ENCODE measurements at places on chromosomes 4 and X.

DNA sequence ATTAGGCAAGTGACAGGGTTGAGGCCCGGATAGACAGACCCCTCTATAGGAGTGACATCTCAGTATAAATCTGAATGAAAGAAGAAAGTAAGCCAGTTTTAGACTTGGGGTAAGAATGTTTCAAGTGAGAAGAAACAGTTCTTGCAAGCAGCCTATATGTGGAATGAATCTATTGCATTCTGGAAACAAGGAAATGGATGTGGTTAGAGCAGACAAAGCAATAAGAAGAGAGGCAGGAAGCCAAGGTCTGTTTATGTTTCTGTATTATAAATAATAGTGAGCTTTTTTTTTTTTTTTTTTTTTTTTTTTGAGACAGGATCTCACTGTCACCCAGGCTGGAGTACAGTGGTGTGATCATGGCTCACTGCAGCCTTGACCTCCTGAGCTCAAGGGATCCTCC lies 255.8 kb downstream of the UNC5C start:
- ATAC-seq = peak; percentile 40

- peak; percentile 79 for ATAC-seq
Observed at GRCh38 chrX:55907968-55908607, 190.5 kb downstream of the RRAGB start.

DNA sequence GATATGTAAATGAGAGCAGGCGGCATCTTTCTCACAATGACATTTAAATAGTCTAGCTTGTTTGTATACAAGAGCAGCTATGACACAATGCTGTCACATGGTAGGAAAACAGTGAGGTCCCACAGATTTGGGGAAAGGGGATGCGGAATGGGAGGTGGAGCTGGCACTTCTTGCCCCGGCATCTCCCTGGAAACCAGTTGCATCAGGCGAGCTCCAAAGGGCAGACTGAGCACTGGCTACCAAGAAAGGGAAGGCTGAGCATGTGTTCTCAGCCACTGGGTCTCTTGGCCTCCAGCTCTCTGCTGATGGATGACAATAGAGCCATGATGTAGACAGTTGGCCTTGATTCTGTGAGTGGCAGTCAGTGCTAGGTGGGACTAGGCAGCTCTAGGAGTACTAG lies 109.0 kb downstream of the UCHL1 start:
- no peak for ATAC-seq

GRCh38 chrX:121389976-121390714 lies 342.7 kb downstream of the GLUD2 start:
- ATAC-seq = no peak

GRCh38 chr4:7435471-7436061 lies 836 bp upstream of the PSAPL1 start:
- no peak for ATAC-seq

DNA sequence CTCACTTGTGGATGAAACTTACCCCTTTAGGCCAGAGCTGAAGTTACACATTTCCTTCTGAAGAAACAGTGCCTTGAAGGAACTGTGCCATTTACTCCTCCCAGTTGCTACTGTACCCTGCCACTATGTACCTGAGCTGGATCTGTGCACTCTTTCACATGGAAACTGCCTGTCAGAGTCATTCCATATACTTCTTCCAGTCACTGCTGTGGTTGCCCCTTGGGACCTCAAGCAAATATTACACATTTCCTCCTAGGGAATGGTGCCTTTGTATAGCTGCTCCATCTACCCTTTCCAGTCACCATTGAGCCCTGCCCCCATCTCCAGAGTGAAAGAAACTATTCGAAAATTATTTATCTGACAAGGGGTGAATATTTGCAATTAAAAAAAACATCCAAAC lies 1328.3 kb downstream of the TECRL start:
- no peak for ATAC-seq

DNA sequence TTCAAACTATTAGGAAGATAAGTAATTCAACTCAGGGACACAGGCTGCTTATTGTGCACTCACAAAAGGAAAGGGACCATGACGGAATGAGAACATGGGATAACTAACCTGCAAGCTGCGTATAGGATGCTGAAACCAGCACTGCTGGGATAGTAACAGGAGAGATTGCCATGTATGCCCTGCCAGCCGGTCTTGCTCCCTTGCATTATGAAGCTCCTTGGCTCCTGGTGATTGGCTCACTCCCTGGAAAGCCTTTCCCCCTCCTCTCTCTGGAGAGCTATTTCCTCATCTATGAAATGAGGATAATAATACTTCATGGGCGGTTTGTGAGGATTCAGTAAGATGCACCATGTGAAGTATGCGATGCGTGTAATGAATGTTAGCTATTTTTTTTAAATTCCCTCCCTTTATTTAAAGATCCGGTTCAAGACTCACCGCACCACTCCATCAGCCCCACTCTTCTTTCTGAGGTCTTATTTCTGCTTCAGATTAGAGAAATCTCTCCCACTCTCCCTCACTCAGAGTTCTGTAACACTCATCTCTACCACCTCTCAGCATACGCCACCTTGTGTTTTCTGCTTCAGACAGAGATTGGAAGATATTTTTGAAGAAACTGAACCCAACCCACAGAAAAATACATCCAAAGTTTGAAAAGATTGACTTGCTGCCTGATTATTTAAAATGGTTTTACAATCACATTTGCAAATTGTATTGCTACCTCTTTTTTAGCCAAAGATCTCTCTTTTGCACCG lies 18.4 kb downstream of the MSMO1 start:
- ATAC-seq = no peak

- ATAC-seq = no peak
Observed at GRCh38 chr4:11495818-11496217, 67.1 kb upstream of the HS3ST1 start.

DNA sequence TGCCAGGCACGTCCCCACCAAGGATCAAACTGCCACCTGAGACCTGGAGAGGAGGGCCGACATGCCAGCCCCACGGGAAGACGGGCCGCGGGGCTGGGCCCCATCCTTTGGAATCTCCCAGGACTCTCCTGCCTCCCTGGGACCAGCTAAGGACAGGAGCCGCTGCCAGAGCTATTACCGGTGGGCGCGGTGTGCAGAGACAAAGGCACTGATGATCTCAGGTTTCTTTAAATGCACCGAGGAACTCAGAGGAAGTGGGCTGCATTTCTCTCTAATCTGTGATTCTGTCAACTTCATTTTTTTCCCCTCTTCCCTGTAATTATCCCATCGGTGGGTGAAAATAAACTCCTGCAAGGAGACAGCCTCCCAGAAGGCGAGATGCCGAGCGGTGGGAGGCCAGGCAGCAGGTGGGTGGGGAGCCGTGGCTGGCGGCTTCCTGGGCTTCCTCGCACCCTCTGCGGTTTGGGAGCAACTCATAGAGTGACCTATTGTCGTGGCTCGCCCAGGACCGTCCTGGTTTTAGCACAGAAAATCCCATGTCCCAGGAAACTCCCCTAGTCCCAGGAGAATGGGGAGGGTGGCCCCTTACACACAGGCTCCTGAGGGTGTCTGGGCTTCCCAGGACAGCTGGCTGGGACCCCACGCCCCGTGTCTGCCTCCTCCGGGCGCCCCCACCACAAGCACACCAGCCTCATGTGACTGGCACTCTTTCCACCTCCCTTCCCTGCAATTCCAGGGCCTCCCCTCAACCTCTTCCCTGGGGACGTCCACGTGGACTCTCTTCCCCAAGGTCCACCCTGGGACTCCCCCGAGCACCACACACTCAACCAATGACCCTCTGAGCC lies 62.3 kb upstream of the ADRA2C start:
- no peak for ATAC-seq

- ATAC-seq = no peak
Observed at GRCh38 chr4:120801137-120801758, 121.3 kb downstream of the PRDM5 start.

GRCh38 chrX:111917591-111917990 lies 41.6 kb downstream of the TRPC5OS start:
- ATAC-seq = no peak

DNA sequence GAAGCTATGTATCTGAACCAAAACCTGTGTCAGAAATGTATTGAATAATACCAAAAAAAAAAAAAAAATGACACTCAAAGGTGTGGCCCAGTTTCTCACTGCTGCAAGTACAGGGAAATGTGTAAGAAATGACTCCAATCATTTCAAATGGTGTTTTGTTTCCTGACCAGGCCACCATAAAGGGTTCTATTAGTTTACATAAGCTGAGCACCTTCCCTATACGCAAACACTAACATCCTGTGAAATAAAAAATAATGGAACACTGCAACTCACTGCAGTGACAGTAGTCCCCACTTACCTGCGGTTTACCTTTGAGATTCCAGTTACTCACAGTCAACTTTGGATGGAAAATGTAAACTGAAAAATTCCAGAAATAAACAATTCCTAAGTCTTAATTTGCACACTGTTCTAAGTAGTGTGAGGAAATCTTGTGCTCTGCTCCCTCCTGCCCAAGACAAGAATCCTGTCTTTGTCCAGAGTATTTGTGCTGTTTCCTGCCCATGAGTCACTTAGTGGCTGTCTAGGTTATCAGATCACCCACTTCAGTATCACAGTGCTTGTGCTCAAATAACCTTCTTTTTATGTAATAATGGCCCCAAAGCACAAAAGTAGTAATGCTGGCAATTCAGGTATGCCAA lies 265.3 kb downstream of the RCHY1 start:
- no peak for ATAC-seq

DNA sequence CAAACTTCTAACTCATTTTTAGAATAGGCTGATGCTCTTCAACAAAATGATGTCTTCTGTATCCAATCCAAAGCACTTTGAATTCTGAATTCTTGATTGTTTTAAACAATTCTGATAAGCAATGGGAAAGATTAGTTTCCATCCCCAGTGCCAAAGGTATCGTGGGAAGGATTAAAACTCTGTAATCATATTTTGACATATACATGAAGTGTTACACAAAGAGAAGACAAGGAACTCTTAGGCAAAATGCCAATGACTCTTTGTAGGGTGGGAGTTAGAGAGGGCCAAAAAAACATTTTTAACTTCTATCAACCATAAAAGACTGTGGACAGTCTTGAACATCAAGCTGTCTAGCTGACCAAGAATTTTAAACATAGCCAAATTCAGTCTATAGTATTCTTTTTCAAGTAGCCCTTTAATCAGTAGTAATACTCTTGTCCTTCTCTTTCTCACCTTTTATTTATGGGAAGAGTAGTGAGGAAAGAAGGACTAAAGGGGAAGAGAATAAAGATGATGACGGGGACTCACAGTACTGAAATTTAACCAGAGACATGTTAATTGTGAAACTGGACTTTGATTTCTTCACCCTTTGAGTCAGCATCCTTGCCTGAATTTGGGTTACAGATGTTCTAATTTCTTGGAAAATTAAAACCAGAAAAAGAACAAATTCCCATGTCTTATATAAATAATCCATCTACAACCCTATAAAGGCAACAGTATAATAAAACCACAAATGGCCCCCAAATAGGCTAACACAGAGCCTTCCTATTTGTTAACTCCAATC lies 51.8 kb upstream of the VEGFD start:
- no peak for ATAC-seq

DNA sequence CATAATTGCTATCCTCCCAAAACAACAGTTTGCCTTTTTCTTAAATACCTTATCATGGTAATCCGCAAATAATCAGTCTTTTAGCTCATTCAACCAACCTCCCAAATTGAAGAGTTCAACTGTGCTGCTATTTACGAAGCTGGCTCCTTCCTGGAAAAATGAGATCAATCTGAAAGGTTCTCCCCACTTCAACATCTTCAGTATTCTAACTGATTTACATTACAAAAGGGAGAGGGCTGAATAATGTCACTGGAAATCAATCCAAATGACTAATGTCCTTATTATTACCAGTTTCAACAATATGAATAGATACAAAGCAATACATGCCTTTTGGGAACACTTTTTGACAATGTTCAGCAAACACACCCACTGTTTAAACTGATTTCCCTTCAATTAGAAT lies 86.2 kb downstream of the WNK3 start:
- no peak for ATAC-seq

GRCh38 chr4:100009490-100009889 lies 59.4 kb upstream of the H2AZ1 start:
- no peak for ATAC-seq
